COLO829 (cell line): ENCODE measurements at places on chromosomes 16 and 17.
A peak's percentile ranks its signal among the peaks of the same experiment; 100 is the strongest.

DNA sequence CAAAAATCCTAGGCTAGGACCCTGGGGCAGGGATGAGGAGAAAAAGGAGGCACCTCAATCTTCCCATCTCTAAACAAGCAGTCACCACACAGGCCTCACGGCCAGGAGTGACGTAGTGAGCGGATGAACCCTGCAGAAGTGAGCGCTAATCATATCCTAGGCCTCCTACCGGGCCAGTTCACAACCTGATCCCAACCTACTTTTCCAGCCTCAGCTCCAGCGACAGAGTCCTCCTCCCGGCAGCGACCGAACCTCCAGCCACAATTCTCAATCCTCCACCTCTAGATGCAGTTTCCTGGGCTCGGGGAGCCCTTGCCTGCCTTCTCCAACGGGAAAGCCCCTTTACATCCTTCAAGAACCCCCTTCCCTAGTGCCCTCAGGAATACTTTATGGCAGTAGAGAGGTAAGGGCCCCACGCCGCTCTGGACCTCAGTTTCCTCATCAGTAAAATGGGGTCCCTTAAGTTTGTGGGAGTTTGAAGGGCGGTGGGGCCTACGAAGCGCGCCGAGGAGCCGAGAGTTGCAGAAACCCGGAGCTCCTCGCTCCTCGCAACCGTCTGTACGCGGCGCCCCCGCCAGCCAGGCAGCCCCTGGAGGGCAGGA is 1.4 kb downstream of the ZNF668 start:
- no peak for DNase-seq

- no peak for DNase-seq
Measured at GRCh38 chr17:74920642-74921025, 2.4 kb downstream of the USH1G start.

DNA sequence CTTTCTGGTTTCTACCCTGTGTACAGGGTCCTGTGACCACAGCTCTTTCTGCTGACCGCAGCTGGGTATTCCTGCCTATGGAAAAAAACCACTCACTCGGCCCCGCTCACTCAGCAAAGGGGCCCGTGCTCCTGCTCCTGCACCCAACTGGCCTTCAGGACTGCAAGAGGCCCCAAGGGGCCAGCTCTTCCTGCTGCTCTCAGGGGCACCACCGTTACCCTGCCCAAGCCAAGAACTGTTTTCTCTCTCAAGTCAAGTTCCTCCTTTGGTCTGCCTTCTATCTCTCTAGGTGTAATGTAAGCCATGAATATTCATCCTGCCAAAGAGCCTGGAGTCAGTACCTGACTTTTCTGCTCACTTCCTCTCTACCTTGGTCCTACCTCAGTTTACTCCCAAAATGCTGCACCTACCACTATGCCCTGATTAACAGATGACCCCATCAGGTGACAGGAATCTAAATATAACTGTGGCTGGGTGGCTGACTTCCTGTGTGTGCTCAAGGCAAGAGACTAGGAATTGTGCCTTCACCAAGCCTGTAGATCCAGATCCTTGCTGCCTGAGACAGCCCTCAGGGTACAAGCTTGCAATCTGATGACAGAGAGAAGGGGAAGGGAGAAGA is 20.4 kb upstream of the SCIMP start:
- no peak for DNase-seq

GRCh38 chr16:9134739-9135138 is 43.3 kb downstream of the HAPSTR1 start:
- DNase-seq: peak; percentile 63

- no peak for DNase-seq
Measured at GRCh38 chr17:46950342-46950996, 27.5 kb downstream of the GOSR2 start.

DNA sequence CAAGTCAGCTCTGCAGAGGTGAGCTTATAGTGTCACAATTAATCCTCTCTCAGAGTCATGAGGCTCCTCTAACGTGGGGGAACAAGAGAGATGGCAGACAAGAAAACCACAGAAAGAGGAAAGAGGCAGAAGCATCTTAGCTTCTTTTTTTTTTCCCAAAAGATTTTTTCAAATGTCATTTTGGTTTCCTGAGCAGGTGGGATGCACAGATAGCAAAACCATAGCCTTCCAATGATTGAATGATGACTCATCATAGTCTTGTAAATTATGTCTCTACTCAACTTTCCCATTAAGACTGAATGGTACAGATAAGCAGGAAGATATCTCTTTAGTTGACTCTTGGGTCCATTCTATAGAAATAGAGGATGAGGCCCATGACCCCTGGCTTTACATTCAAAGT is 162.8 kb upstream of the ZFHX3 start:
- DNase-seq: no peak

- no peak for DNase-seq
Measured at GRCh38 chr16:49586466-49587450, 213.2 kb downstream of the C16orf78 start.

DNA sequence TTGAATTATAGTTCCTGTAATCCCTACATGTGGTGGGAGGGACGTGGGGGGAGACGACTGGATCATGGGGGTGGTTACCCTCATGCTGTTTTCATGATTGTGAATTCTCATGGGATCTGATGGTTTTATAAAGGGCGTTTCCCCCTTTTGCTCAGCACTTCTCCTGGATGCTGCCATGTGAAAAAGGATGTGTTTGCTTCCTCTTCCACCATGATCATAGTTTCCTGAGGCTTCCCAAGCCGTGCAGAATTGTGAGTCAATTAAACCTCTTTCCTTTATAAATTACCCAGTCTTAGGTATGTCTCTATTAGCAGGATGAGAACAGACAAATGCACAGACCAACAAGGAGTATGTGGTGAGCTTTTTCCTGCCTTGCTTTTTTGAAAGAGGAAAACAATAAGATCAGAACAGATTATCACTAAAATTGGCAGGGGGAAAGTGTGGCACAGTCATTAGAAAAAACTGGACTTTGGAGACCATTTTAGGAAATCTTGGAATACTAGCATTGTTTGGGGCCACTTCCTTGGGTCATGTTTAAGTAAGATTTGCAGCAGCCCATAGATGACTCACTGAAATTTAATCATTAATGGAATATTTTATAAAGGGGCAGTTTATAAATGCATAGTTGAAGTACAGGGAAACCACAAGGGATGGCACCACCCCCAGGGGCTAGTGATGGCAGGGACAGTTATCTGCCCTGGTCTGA is 352.8 kb downstream of the CDH13 start:
- DNase-seq: no peak

- DNase-seq: no peak
Measured at GRCh38 chr16:87715658-87716057, 50.1 kb downstream of the KLHDC4 start.

GRCh38 chr17:51442088-51442865 is 181.9 kb downstream of the UTP18 start:
- no peak for DNase-seq

- no peak for DNase-seq
Measured at GRCh38 chr16:88809676-88810165, 2.0 kb downstream of the APRT start.

DNA sequence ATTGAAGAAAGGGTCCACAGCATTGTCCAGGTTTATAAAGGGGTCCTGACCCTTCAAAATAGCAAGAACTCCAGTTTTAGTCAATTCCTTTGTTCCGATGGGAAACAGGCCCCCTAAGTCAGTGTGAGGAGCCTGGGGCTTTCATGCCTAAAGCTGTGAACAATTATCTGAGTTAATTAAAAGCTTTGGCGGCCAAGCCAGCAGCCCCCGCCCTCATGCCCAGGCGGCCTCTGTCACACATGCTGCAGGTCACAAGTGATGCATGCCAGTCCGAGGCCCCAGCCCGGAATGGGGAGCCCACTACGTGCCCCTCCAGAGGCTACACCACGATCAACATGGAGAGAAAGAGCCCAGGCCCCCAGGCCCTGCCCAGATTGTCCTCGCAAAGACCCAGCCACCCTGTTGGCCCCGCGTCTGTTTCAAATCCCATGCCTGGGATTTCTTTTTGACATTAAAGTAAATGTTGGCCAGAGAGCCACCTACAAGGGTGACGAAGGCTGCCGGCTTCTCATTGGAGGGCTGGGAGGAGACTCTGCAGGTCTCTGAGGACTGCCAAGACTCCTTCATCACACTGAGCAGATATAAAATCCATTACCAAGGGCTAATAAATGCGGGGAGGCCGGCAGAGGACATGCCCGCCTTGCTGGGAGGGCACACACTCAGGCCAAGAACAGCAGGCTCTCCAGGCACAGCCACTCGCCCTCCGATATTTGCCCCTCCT is 14.5 kb upstream of the PITPNM3 start:
- no peak for DNase-seq

DNA sequence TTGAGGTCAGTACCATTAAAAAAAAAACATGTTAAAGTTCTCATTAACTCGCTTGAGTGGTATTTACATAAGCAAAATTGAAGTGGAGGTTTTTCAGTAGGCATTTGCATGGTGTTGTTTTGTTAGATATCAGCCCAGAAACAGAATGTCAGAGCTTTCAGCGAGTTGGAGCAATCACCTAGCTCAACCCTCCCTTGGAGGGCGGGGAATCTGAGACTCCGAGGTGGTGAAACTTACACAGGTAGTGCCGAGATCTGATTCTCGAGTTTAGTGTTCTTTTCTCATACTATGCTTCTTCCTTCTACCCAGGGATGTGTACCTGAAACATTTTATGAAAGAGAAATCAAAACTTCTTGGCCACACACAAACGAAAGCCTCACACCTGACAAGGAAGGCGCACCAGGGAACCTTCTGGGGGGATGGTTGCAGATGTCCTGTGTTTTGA is 6.6 kb downstream of the SEC14L1 start:
- no peak for DNase-seq

DNA sequence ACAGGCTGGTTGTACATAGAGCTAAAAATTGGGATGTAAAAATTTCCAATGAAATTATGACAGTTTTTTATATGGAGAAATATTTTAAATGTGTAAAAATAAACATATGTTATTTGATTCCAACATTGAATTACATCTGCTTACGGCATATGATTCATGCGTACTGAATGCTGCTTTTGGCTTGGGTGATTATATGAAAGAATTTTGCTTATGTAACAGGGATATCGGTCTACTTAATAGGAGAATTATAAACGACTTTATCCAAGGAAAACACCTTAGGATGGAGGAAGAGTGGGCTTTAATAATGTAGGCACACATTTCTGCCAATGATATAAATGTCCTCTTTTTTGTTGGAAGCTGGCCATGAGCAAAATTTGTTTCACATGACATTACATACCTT is 197.3 kb upstream of the GOT2 start:
- DNase-seq: no peak

- DNase-seq: no peak
Measured at GRCh38 chr17:77203436-77203835, 62.7 kb downstream of the SEC14L1 start.

- no peak for DNase-seq
Measured at GRCh38 chr17:37543637-37544052, 54.0 kb downstream of the DUSP14 start.

GRCh38 chr17:5592382-5592781 is 8.1 kb upstream of the NLRP1 start:
- peak; percentile 51 for DNase-seq

- no peak for DNase-seq
Measured at GRCh38 chr17:48012151-48012520, 25.5 kb downstream of the COPZ2 start.

GRCh38 chr17:81311946-81312345 is 16.8 kb upstream of the SLC38A10 start:
- DNase-seq: no peak

DNA sequence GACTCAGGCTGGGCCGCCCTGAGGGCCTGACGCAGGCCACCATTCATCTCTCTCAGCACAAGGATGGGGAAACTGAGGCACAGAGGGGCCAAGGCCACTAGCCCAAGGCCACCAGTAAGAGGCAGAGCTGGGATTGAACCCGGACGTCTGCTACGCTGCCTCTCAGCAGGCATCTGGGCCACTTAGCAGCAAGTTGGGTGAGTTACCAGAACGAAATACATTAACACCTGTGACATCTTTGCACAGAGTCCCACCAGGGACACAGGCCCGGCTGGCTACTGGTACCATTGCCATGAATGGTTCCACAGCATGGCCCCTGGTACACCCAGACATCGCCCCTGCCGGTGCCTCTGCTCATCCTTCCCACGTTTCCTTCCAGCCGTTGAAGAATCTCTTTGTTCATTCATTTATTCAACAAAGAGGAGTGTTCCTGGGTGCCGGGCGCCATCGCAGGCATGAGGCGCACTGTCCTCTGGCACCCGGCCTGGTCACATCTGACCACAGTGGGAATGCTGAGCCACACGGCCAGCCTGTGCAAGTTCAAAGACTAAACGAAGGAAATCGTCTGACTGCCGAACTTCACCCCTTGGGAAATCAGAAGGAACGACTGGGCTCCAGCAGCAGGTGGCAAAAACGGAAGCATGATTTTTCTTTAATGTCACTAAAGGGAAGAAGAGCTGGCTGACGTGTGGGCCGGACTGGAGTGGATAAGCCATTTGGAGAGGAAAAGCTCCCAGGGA is 7.4 kb upstream of the ZNF469 start:
- DNase-seq: no peak

- no peak for DNase-seq
Measured at GRCh38 chr17:36727577-36727976, 126.2 kb downstream of the MRM1 start.

GRCh38 chr17:8051831-8052230 is 13.0 kb downstream of the ALOX15B start:
- no peak for DNase-seq

GRCh38 chr16:31713945-31714902 is 159.4 kb upstream of the ZNF267 start:
- no peak for DNase-seq

GRCh38 chr17:8332688-8333087 is 7.0 kb upstream of the ODF4 start:
- DNase-seq: no peak

- DNase-seq: no peak
Measured at GRCh38 chr16:2161911-2162310, 6.3 kb downstream of the TRAF7 start.

- DNase-seq: no peak
Measured at GRCh38 chr17:40095944-40096791, 4.2 kb downstream of the NR1D1 start.

GRCh38 chr16:63385714-63386432 is 1349.6 kb upstream of the CDH8 start:
- no peak for DNase-seq

DNA sequence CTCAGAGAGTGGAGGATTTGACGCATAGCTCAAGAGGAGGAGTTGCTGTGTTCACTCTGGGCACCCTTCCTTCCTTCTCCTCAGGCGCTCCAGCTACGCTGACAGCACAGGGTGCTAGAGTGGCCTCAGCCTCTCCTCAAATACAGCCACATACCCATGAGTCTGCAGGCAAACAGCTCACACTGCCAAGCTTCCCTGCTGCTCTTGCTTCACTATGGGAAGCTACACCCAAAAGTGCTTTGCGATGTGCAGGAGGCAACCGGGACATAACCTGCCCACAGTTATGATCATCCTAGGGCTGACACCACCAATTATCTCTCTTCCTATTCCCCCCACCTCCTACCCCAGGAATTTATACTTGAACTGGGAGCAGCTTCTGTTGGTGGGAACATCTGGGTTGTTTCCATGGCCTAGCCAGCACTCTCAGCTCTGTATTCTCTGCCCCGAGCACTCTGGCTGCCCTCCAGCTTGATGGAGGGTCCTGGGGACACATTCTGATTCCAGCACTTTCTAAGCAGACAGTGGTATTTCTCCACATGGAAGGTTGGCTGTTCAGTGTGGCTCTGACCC is 40.3 kb upstream of the SREBF1 start:
- DNase-seq: no peak
